Mesothelial cell of epicardium (in vitro differentiated cells): ENCODE measurements at places on chromosomes 4 and X. TPM values are rescaled to one million over a fixed set of nuclear protein-coding genes. Genes with fewer than 3 reads are reported as not detected.
A peak's percentile ranks its signal among the peaks of the same experiment; 100 is the strongest.

- no peaks in the 10 kb centered on the region for H3K4me1 ChIP-seq
- no peak overlapping the region for H3K4me3 ChIP-seq
- H3K27ac ChIP-seq = no peak overlapping the region
- peaks cover 25% of the 10 kb centered on the region for H3K27me3 ChIP-seq
- no peaks in the 10 kb centered on the region for H3K36me3 ChIP-seq
Observed at GRCh38 chr4:164997324-164997723, 19.9 kb upstream of the TRIM61 start.

DNA sequence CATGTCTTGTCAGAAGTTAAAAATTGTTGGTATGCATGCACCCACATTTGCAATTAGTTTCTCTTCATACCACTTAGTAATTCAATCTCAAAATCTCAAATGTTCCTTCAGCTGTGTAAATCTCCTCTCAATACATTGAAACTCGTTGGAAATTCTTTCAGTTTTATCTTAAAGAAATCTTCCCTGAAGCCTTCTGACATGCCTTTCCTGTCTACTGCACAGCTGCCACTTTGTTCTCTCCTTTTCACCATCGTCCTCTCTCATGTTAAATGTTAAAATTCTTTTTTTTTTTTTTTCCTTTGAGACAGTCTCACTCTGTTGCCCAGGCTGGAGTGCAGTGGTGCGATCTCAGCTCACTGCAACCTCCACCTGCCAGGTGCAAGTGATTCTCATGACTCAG is 30.9 kb downstream of the MCUB start:
- H3K27me3 ChIP-seq = no peaks in the 10 kb centered on the region
- peaks cover 2% of the 10 kb centered on the region for H3K36me3 ChIP-seq
- H3K4me1 ChIP-seq = peaks cover 20% of the 10 kb centered on the region

GRCh38 chr4:56863441-56864139 is 42.1 kb upstream of the SPINK2 start:
- H3K27me3 ChIP-seq = no peaks in the 10 kb centered on the region
- H3K4me3 ChIP-seq = no peak overlapping the region
- H3K36me3 ChIP-seq = no peaks in the 10 kb centered on the region
- H3K27ac ChIP-seq = no peak overlapping the region
- DNase-seq = no peak

- peaks cover 13% of the 10 kb centered on the region for H3K36me3 ChIP-seq
- H3K27me3 ChIP-seq = no peaks in the 10 kb centered on the region
- no peak overlapping the region for H3K27ac ChIP-seq
- no peak overlapping the region for H3K4me3 ChIP-seq
- H3K4me1 ChIP-seq = peaks cover 3% of the 10 kb centered on the region
- DNase-seq = no peak
Observed at GRCh38 chrX:64190136-64190740, 15.3 kb downstream of the AMER1 start.

- DNase-seq = no peak
- H3K27ac ChIP-seq = no peak overlapping the region
- H3K27me3 ChIP-seq = peaks cover 90% of the 10 kb centered on the region
- H3K36me3 ChIP-seq = no peaks in the 10 kb centered on the region
- no peaks in the 10 kb centered on the region for H3K4me1 ChIP-seq
Observed at GRCh38 chr4:6469144-6469543, 3.3 kb downstream of the PPP2R2C start.

DNA sequence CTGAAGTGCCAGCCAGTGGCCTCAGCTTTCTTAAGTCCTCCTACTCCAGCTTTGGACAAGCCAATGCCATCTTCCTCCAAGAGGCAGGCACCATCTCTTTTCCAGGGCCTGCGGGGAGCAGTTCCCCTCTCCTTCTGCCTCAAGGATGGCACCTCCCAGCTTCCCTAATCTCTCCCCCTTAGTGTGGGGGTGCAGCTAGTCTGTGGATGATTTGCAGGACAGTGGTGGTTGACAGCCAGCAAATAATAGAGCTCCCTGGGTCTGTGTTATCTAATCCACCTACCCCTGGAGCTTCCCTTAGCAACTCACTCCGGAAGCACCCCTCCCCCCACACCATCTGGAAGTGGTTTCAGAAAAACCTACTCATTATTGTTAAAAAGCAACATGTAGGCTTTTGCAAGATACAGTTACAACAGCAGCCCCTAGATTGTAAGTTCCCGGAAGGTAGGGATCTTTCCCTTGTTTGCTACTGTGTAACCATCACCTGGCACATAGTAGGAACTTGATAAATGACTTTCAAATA is 247.1 kb downstream of the BCOR start:
- H3K4me3 ChIP-seq = no peak overlapping the region
- no peak for DNase-seq
- H3K4me1 ChIP-seq = peaks cover 31% of the 10 kb centered on the region
- no peaks in the 10 kb centered on the region for H3K36me3 ChIP-seq

GRCh38 chr4:129738175-129738574 is 642.2 kb downstream of the C4orf33 start:
- no peaks in the 10 kb centered on the region for H3K36me3 ChIP-seq
- H3K27ac ChIP-seq = no peak overlapping the region
- H3K27me3 ChIP-seq = peaks cover 3% of the 10 kb centered on the region
- H3K4me3 ChIP-seq = no peak overlapping the region
- DNase-seq = no peak
- H3K4me1 ChIP-seq = peaks cover 4% of the 10 kb centered on the region

DNA sequence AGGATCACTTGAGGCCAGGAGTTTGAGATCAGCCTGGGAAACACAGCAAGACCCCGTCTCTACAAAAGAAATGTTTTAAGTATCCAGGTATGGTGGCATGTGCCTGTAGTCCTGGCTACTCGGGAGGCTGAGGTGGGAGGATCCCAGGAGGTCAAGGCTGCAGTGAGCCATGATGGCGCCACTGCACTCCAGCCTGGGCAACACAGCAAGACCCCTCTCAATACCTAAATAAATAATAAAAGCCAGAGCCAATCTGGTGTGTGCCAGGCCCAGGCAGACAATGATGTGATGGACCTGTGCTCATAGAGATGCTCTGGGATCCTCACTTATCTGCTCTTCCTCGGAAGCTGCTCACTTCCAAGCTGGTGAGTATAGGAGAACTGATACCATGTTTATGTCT is 18.2 kb upstream of the SASH3 start:
- no peak overlapping the region for H3K4me3 ChIP-seq
- no peaks in the 10 kb centered on the region for H3K4me1 ChIP-seq
- no peak overlapping the region for H3K27ac ChIP-seq
- peaks cover under 1% of the 10 kb centered on the region for H3K36me3 ChIP-seq
- DNase-seq = no peak

GRCh38 chr4:128031756-128032384 is 29.2 kb upstream of the LARP1B start:
- no peak for DNase-seq
- H3K27me3 ChIP-seq = no peaks in the 10 kb centered on the region
- H3K27ac ChIP-seq = no peak overlapping the region
- peaks cover 22% of the 10 kb centered on the region for H3K36me3 ChIP-seq

GRCh38 chr4:84751707-84752106 is 168.8 kb downstream of the CDS1 start:
- H3K27me3 ChIP-seq = no peaks in the 10 kb centered on the region
- H3K4me1 ChIP-seq = no peaks in the 10 kb centered on the region
- H3K27ac ChIP-seq = no peak overlapping the region
- H3K36me3 ChIP-seq = peaks cover 20% of the 10 kb centered on the region
- DNase-seq = no peak
- H3K4me3 ChIP-seq = no peak overlapping the region

- H3K36me3 ChIP-seq = peaks cover 21% of the 10 kb centered on the region
- no peak overlapping the region for H3K27ac ChIP-seq
- H3K4me1 ChIP-seq = peaks cover 9% of the 10 kb centered on the region
- no peak for DNase-seq
Observed at GRCh38 chrX:123685232-123685631, 47.6 kb downstream of the THOC2 start.

DNA sequence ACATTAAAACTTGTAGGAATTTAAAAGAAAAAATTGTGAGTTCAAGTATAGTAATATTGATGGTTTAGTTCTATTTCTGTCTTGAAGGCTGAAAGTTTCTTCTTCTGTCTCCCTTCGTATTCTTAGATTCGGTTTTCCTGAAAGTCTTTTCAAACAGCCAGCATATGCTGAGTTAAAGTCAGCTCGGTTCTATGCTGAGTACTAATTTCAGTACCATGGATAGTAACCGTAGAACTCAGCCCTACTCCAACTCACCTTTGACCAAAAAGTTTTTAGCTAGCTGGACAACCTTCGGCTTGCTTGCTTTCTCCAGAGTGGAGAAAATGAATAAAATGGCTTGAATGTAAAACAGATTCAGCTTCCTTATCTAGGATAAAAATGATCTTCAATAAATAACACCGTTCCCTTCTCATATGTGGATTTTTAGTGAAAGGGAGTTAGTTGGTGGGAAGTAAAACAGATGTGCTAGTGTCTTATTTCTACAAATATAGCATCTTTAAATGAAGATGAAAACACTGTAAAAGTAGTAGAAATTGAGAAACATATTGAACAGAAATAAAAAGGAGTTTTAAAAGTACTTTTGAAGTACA is 5.2 kb downstream of the POU4F2 start:
- H3K27ac ChIP-seq = no peak overlapping the region
- no peak for DNase-seq
- peaks cover 99% of the 10 kb centered on the region for H3K27me3 ChIP-seq

DNA sequence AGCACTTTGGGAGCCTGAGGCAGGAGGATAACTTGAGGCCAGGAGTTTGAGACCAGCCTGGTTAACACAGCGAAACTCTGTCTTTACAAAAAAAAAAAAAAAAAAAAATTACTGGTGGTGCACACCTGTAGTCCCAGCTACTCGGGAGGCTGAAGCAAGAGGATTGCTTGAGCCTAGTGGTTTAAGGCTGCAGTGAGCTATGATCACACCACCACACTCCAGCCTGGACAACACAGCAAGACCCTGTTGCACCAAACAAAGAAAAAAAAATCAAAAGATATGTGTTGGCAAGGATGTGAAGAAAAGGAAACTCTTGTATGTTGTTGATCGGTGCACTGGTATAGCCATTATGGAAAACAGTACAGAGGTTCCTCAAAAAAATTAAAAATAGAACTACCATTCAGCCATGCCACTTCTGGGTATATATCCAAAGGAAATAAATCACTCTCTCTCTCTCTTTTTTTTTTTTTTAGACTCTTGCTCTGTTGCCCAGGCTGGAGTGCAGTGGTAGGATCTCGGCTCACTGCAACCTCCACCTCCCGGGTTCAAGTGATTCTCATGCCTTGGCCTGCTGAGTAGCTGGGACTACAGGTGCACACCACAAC is 15.2 kb downstream of the SH3D19 start:
- H3K36me3 ChIP-seq = peaks cover 7% of the 10 kb centered on the region
- H3K27me3 ChIP-seq = no peaks in the 10 kb centered on the region
- H3K4me1 ChIP-seq = peaks cover 5% of the 10 kb centered on the region
- DNase-seq = no peak
- H3K27ac ChIP-seq = no peak overlapping the region
- H3K4me3 ChIP-seq = no peak overlapping the region

DNA sequence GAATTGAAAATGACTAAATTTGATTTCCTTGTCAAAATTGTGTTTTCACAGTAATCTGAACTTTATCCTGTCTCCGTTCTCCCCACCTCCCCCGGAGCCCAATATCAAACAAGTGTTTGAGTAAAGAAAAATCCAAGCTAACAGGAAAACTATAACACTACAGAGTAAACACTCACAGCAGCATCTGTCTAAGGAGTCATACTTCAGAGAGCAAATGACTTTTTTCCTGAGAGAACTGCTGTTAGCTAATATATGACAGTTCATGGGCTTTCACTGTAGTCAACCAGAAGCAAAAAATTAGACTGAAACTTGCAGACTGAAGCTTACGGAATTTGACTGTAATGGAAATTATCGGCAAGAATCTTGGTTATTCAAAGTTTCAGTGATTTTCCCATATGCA is 321.7 kb downstream of the ANKRD50 start:
- H3K4me1 ChIP-seq = peaks cover 16% of the 10 kb centered on the region
- no peaks in the 10 kb centered on the region for H3K27me3 ChIP-seq
- peak overlapping the region; percentile 23 for H3K27ac ChIP-seq
- no peak for DNase-seq

- no peak for DNase-seq
- H3K27ac ChIP-seq = no peak overlapping the region
- no peaks in the 10 kb centered on the region for H3K4me1 ChIP-seq
- no peaks in the 10 kb centered on the region for H3K27me3 ChIP-seq
- peaks cover 7% of the 10 kb centered on the region for H3K36me3 ChIP-seq
Observed at GRCh38 chr4:82388405-82388804, 14.6 kb upstream of the HNRNPD start.

GRCh38 chr4:187069398-187069797 is 345.7 kb upstream of the FAT1 start:
- peaks cover 3% of the 10 kb centered on the region for H3K4me1 ChIP-seq
- no peak overlapping the region for H3K27ac ChIP-seq
- H3K36me3 ChIP-seq = no peaks in the 10 kb centered on the region
- no peak overlapping the region for H3K4me3 ChIP-seq
- no peak for DNase-seq

DNA sequence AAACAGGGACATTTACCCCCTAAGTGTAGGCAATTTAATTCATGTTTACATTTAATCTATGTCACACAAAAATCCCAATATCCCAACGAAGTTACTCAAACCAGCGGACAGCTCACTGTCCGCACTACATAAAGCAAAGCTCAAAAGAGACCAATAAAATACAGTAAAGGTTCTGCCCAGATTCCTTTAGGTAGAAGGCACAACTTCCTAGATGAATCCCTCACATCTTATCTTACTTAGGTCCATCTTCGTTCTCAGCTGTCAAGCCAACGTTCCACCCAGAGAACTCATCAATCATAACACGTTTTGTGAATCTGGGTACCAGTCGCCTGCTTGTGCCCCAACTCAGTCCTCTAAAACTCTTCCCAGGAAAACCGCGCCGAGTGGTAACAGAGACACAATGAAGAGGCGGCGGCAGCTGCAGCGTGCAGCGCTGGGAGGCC is 1.7 kb downstream of the HNRNPDL start:
- peak overlapping the region; percentile 100 for H3K4me3 ChIP-seq
- peaks cover 45% of the 10 kb centered on the region for H3K4me1 ChIP-seq
- no peaks in the 10 kb centered on the region for H3K27me3 ChIP-seq

- DNase-seq = no peak
- H3K27ac ChIP-seq = no peak overlapping the region
- H3K27me3 ChIP-seq = peaks cover 11% of the 10 kb centered on the region
- H3K36me3 ChIP-seq = no peaks in the 10 kb centered on the region
Observed at GRCh38 chr4:8021796-8022195, 82.1 kb upstream of the AFAP1 start.

- no peaks in the 10 kb centered on the region for H3K4me1 ChIP-seq
- no peaks in the 10 kb centered on the region for H3K27me3 ChIP-seq
- H3K4me3 ChIP-seq = no peak overlapping the region
- H3K27ac ChIP-seq = no peak overlapping the region
Observed at GRCh38 chr4:39745920-39746319, 48.0 kb downstream of the UBE2K start.

GRCh38 chrX:72576141-72576894 is 3.7 kb upstream of the HDAC8 start:
- H3K27me3 ChIP-seq = no peaks in the 10 kb centered on the region
- H3K36me3 ChIP-seq = no peaks in the 10 kb centered on the region
- no peak overlapping the region for H3K27ac ChIP-seq
- peaks cover 3% of the 10 kb centered on the region for H3K4me1 ChIP-seq
- no peak for DNase-seq

The TCEAL6 gene
- not detected in 3 replicates for total RNA-seq

The BGN gene
- 114 to 121 TPM (median 121 TPM) in 3 replicates for total RNA-seq

The NPY5R gene
- not detected in 3 replicates for total RNA-seq

The TRPC3 gene
- total RNA-seq = 0.18 to 0.34 TPM (median 0.29 TPM) in 3 replicates

The HEPH gene
- total RNA-seq = 125 to 129 TPM (median 126 TPM) in 3 replicates

The AMOT gene
- total RNA-seq = 343 to 361 TPM (median 359 TPM) in 3 replicates

The MAGEC1 gene
- total RNA-seq = not detected in 3 replicates

The HDX gene
- 12.6 to 13.1 TPM (median 12.9 TPM) in 3 replicates for total RNA-seq

The PCDH10 gene
- total RNA-seq = 21.3 to 22.3 TPM (median 21.3 TPM) in 3 replicates

The ADAM29 gene
- total RNA-seq = not detected in 3 replicates

The RPL34 gene
- 1,479 to 1,578 TPM (median 1,522 TPM) in 3 replicates for total RNA-seq

The DCAF8L1 gene
- total RNA-seq = not detected in 3 replicates
